ENCODE measurements at places on chromosomes 3 and 15.

- DNase-seq = no peak
Observed at GRCh38 chr15:72050700-72051099, 67.2 kb downstream of the MYO9A start.

GRCh38 chr15:25800761-25801515 lies 62.2 kb downstream of the ATP10A start:
- no peak for DNase-seq

DNA sequence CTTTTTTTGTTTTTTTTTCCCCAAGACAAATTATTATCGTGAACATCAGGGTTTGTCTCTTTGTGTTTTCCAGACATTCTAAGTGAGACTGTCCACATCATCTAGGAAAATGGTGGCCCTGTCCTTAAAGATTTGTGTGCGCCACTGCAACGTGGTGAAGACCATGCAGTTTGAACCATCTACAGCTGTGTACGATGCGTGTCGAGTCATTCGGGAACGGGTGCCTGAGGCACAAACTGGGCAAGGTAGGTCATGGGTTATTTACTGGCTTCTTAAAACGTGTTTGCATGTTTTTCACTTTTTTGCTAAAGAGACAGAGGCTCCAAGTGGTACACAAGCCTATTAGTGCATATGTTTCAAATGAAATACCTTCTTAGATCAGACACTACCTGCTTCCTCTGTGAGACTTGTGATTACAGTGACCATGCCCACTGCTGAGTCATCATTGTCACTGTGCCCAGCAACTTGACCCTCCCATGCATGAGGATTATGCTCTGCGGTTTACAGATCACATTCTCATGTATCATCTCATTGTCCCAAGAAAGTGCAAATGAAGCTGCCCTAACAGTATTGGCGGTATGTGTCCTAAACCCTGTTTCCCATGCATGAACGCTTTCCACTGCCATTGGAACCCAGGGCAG lies 395.2 kb upstream of the TPM1 start:
- no peak for DNase-seq

GRCh38 chr3:138457863-138458735 lies 23.7 kb downstream of the ESYT3 start:
- no peak for DNase-seq

- DNase-seq = no peak
Observed at GRCh38 chr3:23583980-23584740, 221.6 kb upstream of the UBE2E1 start.

- DNase-seq = no peak
Observed at GRCh38 chr3:13161771-13162535, 88.7 kb upstream of the IQSEC1 start.

GRCh38 chr3:193980326-193980725 lies 155.6 kb upstream of the HES1 start:
- DNase-seq = no peak

GRCh38 chr3:169939320-169939719 lies 27.3 kb upstream of the SEC62 start:
- DNase-seq = no peak

DNA sequence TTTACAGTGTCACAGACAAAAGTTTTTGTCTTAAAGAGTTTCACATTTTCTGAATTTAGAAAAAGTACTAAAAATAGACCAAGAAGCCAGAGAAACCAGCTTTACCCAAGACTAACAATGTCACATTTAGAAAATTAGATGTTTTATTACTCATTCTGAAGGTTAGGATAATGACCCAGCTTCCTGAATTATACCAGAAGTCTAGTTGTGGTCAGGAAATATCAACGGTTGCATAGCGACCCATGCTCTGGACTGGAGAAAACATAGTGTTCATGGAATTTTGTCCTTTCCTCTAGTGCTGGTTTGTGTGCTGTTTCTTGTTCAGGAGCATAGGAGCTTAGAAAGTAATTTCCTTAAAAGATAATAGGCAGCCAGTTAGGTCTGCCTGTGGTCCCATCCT lies 59.0 kb downstream of the DPPA2 start:
- DNase-seq = no peak

GRCh38 chr3:17116007-17116600 lies 231.3 kb downstream of the PLCL2 start:
- no peak for DNase-seq

DNA sequence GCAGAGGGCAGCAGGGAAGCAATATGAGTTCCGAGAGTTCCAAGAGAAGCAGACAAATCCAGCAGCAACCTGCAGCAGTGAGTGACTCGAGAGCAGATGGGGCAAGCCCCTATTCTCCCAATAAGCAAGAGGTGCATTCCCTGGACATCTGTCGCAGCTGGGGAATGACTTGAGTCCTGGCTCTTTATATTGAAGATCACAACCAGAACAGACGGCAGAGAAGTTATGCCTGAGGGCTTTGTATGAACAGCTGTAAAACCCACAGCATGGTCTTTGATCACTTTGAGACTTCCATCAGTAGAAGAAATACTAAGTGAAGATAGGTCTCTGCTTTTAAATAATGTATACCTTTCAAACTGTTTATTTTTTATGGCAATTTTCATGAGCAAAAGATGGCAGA lies 23.6 kb upstream of the C3orf22 start:
- DNase-seq = no peak

DNA sequence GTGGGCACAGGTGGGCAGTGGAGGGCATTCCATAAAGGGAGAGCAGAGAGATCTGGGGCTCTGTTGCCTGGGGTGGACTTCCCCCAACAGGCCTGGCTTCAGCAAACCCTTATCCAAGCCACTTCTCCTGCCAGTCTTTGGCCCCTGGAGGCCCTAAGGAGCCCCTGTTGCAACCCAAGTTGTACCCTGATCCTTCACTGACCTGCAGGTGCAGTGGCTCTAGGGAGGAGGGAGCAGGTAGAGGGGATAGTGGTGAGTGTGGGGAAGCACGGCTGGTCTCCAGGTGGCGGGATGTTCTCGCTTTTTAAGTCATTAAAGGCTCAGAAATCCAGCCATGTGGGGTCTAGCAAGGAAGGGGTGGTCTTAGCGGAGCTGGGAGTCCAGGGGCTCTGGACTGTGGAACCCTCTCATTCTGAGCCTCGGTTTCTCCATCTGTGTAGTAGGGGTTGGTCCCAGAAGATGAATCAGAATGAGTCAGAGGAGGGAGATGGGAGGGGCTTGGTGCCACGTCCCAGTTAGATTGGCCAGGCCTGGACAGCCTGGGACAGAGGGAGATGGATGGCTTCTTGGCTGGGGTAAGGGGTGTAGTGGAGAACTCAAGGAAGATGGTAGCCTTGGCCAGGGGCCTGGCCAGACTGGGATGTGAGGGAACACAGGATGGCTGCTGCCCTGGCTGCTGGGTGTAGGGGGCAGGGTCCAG lies 2.6 kb downstream of the ZBTB47 start:
- DNase-seq = no peak

GRCh38 chr15:39255760-39256159 lies 325.1 kb upstream of the THBS1 start:
- DNase-seq = no peak

- no peak for DNase-seq
Observed at GRCh38 chr3:172177046-172177445, 137.7 kb downstream of the FNDC3B start.

DNA sequence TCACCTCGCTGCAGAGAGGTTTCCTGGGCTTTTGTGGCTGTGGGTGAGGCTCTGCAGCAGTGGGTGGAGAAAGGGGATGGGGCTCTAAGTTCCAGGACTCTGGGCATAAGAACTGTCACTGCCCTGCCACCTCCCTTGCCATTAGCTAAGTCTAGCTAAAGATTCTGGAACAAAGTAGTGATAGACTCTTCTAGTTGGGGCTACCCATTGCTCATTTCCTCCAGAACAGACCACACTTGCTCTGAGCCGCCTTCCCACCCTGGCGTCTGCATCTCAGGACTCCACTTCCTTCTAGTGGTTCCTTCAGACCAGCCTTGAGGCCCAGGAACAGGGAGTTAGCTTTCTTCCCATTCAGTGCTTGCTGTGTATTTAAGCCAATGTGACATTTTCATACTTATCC lies 7.5 kb downstream of the ARHGAP31 start:
- DNase-seq = no peak

DNA sequence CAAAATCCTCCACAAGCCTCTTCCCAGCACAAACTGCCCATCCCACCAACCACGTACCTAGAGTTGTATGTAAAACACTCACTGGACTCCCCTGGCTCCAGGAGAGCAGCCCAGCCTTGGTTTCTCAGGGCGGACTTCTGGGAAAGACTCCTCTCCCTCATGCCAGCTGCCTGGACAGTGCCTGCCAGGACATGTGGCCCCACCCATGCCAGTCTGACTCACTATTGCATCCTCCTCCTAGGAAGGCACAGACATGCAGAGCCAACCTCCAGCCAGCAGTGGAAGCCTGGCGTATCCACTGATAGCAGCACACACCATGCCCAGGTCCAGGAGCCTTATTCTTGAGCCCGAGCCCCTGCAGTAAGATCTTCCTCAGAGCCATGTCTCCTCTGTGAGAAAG lies 8.6 kb downstream of the PKM start:
- no peak for DNase-seq

- DNase-seq = peak; percentile 12
Observed at GRCh38 chr3:52291508-52292181, 4.0 kb downstream of the GLYCTK start.

DNA sequence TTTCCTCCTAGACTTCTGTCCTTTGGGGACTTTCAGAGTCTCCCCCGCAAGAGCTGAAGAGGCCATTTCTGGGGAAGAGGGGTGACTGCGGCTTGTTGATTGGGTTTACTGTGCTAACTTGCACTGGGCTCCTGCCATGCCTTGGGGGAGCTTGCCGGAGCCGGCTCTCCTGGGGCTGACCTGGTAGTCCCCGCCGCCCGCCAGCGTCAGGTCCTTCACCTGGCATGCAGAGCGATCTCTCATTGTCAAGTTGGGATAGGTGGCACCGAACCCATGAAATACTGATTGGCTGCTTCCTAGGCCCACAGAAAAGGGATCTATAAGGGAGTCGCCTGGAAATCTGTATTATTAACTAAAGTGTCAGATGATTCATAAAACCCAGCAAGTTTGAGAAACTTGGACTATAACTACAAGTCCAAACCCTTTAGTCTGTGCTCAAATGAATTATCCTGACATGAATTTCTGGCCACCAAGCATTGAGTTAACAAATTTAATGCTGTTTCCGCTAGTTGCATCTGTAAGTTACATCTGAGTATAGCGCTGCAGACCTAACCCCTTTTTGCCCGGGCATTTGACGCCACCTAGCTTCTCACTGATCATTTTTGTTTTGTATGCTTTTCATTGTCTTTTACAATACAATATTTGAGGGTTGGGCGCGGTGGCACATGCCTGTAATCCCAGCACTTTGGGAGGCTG lies 607 bp upstream of the IMP3 start:
- DNase-seq = peak; percentile 16

DNA sequence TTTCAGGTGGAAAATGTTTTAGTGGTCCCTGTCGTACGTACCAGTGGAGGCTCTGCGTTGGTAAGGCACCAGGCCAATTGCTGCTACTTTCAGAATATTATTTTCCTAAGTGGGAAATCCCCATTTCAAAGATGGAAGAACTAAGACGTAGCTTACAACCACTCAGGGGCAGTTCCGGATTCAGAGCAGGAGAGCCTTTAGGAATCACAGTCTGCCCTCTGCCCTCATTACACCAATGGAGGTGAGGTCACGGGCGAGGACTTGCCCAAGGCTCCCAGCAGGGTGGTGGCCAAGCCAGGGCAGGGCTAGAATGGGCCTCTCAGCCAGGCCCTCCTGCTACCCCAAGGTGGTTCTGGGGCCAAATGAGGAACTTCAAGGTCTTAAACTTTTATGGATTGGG lies 72.6 kb downstream of the RASGRF1 start:
- DNase-seq = no peak

GRCh38 chr15:38954090-38954489 lies 389.5 kb upstream of the RASGRP1 start:
- no peak for DNase-seq

GRCh38 chr15:53875139-53875538 lies 103.1 kb upstream of the UNC13C start:
- no peak for DNase-seq

DNA sequence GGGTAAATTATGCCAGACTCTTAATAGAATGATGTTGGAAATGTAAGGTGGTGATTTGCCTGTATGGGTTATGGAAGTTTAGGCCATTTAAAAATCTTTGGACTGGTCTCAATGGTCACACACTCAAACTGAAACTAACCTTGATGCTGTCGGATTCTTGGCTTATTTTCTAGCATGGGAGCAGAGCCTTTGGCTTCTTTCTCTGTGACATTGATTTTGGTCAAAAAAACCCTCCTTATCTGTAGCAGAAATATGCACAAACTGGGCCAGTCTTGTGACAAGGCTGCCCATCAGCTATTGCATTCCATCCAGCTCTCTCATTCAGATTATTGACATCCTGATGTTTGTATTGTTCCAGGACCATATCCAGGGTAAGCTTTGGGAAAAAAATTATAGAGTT lies 35.9 kb downstream of the ARPP21 start:
- no peak for DNase-seq

GRCh38 chr3:167918686-167919085 lies 177.0 kb downstream of the GOLIM4 start:
- no peak for DNase-seq

DNA sequence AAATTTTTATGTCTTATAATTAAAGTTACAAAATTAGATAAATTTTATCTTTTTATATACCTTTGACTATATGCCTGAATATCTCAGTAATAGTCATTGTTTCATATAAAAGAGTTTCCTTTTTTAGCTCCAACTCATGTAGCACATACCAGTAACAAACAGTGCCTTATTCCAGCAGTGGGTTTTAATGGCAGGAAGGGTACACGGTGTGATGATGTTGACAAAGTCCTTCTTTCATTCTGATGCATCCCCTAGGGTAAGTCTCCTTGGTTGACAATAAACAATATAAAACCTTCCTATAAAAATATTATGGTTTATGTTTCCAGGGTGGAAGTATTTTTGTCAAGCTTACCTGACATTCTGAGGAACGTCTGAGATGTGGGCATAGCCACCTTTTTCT lies 77.2 kb upstream of the FGF12 start:
- DNase-seq = no peak

- no peak for DNase-seq
Observed at GRCh38 chr3:101972430-101973162, 123.3 kb downstream of the NFKBIZ start.

DNA sequence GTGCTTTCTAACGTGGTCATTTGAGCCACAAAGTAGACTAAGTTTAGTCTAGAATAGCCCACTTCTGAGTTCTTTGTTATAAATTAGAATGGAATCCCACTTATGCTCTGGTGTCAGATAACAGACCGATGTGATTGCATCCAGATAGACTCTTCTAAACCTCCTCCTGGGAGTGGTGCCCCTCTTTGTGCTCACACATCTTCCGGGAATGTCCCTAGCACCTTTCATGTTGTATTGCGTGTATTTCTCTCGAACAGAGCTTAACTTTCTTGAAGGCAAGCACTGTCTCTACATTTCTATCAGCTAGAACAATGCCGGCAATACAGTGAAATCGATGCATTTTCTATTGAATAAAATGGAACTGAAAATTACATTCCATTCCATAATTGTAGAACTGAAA lies 23.0 kb downstream of the CP start:
- DNase-seq = no peak

GRCh38 chr3:4517093-4517492 lies 23.9 kb downstream of the ITPR1 start:
- no peak for DNase-seq

Measured in stimulated activated CD4-positive, alpha-beta T cell treated with anti-CD3 and anti-CD28 coated beads, Interleukin-15, amount 100 ng/mL, for 1 hour (primary cell).